Amniotic epithelial cell (primary cell): ENCODE measurements at places on chromosomes 1 and 21.

- DNase-seq: peak; percentile 68
These were observed 249.1 kb upstream of the PTBP2 start for GRCh38 chr1:96472471-96472870.

- DNase-seq: peak; percentile 68
These were observed 18.2 kb upstream of the MSTO1 start for GRCh38 chr1:155591770-155592169.

GRCh38 chr1:204852854-204853253 lies 17.8 kb upstream of the NFASC start:
- DNase-seq: no peak

DNA sequence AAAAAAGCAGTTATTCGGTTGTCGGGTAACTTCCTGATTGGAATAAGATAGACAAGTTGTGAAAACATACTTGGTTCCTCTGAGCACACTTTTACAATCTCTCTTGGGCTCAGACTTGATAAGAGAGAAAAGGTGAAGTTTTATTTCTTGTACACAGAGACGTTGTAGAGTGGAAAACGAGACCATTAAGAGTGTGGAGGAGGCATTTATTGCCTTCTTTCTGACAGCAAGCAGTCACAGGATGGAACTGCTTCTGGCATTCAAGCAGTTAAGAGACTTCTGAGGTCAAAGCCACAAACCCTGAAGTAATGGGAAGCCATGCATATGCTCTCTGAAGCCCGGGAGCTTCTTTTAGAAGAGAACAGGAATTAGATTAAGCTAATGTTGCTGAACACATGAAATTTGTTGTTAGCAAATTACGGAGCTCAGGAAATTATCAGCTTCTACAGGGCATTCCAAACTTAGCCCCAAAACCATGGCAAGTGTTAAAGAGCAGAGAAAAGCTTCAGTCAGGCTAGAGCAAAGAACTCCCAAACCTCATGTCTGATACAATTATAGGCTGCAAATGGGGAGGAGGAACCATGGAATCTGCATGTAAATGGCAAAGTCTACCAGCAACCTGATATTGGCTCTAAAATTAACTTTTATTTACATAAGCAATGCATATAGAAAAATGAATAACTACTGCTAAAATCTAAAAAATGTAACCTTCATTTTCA lies 26.0 kb downstream of the S1PR1 start:
- peak; percentile 53 for DNase-seq

DNA sequence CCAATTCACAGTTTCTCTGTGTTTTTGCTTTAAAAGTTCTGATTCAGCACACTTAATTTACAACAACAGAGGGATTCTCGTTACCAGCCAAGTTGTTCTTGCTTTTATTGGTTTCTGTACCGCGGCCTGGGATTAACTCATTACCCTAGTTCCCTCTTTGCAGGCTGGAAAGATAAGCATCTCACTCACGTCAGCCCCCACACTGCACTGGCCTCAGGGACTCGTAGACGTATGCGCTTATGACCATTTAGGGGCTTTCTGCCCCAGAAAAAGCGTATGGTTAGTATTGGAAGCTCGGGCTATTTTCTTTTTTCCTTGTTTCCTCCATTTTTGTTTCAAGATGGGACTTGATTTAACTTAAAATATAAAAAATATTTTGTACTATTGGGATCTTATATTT lies 76.0 kb downstream of the POFUT2 start:
- DNase-seq: no peak

GRCh38 chr1:151594143-151594625 lies 17.7 kb upstream of the SNX27 start:
- DNase-seq: peak; percentile 38
